NCI-H2107 (cell line): ENCODE measurements at places on chromosomes 11 and 22.

DNA sequence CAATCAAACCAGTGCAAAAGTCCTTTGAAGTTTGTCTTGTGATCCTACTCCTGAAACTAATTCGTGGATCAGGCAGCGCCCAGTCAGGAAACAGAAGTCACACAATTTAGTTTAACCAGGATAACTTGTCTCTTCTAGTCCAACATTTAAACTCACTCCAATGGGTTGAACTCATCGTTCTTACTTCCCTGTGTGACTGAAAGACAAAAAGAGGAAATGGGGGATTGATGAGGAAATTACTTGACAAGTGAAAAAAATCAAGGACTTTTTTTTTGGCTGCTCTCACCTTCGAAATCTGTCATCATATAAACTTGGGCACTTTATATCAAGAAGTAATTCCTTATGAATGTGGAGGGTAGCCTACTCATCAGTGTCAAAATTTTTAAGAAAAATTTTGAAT lies 78.4 kb downstream of the HSD17B12 start:
- no peak for DNase-seq

DNA sequence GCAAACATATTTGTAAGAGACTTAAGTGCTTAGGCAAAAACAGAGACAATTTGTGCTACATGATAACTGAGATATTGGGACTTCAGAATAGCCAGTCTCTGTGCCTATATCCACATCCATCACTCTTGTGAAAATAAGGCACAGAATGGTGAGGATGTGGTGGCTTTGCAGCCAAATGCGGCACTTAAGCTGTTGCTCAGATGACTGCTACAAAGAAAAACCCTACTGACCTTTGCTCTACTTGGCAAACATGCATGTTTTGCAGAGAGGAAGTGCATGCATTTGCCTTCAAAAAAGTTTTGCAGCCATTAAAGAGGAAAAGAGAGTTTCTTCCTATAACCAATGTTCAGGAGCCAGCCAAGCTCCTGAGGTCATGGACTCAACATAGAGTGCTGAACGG lies 675.0 kb upstream of the KIRREL3 start:
- DNase-seq, result no peak

DNA sequence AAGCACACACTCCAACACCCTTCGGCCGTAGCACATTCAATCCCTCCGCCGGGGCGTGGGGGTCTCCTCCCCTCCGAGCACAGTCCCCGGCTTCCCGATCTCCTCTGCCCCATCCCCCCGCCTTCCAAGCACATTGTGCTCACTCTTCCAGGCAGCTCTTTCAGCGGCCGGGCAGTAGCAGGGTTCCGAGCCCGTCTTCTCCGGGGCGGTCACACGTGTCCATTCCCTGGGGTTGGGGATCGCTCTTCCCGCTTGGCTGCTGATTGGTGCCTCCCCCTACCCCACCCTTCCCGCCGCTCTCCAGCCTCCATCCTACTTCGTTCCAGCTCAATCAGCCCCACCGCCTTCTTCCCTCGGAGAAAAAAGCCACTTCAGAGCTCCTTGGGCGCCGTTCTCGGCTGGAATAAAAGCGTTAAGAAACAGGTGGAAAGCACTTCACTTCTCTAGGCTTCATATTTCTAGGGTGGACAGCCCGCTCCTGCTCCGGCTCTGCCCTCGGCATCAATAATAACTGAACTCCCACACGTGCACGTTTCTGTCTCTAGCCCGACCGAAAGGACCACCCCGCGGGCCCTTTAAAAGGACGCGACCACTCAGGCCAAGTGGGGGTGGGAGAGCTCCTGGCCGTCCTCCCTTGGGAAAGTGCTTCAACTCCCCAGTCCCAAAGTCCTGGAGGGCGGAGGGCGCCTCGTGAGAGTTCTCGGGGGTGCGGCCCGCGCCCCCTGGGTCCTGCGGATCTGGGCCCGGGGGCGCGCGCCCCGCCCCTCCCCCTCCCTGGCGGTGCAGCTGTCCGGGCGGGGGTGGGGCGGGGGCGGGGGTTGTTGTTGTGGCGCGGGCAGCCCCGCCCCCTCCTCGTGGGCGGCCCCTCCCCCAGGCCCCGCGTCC lies 464 bp upstream of the CECR2 start:
- DNase-seq, result peak; percentile 28

GRCh38 chr11:28536504-28537267 lies 428.5 kb downstream of the METTL15 start:
- DNase-seq, result no peak

- DNase-seq, result no peak
Measured at GRCh38 chr11:74468521-74468920, 1.2 kb upstream of the KCNE3 start.

DNA sequence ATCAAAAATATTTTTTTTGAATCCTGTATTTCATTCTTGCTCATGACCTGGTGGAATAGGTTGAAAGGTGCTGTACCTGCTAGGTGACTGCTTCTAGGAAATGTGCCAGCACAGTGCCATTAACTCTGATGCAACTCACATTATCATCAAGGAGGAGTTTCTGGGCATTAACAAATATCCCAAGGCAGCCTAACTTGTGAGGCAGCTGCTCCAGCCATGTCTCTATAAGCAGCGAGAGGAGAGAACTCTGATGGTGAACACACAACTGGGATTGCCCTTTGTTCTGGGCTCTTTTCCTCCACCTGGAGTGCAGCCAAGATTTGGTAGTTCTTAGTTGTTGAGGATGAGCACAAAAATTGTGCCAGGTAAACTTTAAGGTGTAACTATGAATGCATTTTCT lies 25.6 kb downstream of the HEPHL1 start:
- DNase-seq, result no peak

DNA sequence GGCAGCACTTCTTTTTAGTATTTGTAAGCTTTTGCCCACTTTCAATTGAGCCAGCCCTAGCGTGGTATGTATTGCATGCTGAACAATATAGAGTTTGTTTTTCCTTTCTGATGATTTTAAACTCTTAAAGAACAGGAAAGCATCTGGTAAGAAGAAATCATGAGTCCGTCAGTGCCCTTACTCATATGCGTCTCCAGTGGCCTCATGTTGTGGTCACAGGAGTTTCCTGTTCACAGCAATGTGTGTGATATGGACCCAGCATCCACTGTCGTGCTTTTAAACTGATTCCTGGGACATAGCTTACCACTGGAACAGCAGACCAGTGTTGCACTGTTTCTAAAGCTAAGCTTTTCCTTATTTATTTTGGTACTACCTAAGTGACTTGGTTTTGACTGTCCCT lies 40.1 kb downstream of the BID start:
- DNase-seq, result no peak

GRCh38 chr22:47929073-47929472 lies 1166.6 kb downstream of the TBC1D22A start:
- no peak for DNase-seq

DNA sequence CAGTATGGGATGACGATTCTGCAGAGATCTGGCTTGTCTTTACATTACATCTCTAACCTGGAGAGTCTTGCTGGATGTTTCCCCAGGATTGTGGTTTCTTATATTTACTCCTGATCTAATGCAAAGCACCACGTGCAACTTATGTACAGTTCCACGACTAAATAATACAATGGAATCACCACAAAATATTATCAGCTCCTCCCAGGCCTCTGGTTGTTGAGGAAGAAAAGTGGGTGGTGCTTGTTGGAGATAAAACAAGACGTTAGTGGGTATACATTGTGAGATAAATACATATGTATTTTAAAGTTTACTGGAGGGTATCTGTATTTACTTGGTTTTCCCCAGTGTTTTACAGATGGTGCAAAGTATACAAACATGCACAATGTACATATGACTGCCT lies 569.7 kb downstream of the NTM start:
- no peak for DNase-seq
